ENCODE measurements at places on chromosomes 12 and 14.

DNA sequence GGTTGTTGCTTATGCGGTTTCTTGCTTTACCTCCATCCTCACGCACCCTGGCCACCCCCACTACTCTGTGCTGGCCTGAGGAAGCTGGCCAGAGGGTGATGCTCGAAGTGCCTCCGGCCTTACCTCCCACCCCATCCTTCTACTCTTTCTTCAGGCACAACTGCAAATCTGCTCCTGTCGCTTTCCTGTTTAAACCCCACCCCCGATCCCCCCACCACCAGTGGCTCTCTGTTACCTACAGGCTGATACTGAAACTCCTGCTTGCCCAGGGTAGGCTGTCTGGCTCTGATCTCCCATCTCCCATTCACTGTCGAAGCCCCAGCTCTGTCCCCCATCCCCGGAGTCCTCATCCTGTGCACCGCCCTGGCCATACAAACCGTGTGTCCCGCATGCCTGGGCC lies 111.5 kb downstream of the PRMT8 start:
- DNase-seq: no peak

DNA sequence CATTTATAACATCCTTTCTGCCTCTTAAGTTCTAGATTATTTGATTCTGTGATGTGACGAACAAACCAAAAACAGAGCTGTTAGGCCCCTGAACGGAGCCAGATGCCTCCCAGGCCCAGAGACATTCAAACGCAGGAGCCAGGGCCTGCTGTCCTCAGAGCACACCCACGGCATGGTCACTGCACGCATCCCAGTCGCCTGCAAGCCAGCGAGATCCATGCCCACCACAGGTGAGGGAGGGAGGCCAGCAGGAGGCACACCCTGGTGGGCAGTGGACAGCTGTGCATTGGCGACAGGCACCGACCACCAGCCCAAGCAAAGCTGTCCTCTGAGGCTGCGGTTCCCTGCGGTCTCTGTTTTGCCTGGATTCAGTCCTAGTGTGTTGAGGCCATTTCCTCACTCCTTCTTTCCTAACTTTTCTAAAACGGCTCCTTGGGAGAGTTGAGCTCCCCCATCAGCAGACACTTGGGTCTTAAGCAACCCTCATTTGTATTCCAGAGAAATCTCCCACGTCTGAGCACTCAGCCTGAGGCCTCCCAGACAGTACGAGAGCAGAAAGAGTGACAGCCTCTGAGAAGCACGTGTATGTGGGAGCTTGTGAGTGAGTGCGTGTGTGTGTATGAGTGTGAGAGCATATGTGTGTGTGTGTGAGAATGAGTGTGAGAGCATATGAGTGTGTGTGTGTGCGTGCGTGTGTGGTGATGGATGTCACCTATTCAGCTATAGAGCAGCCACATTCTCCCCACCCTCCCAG lies 81.2 kb downstream of the CHGA start:
- DNase-seq: no peak

GRCh38 chr14:59427653-59428580 lies 37.3 kb downstream of the GPR135 start:
- peak; percentile 51 for DNase-seq

DNA sequence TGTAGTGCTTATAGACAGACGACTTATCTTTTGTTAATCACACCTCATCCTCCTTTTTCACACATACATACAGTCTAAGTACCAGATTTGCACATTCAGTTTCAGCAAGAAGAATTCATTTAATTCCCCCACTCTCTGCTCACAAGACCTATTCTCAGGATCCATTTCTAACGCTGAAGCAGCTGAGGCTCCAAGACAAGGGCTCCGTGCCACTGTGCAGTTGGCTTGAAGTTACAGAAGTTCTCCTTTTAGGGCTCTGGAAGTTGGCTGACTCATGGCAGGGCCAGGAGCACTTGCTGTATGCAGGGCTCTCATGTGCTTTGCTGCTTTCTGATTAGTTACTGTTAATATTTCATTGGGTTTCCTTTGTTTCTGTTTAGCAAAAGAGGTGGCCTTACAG lies 1566.9 kb upstream of the TMEM132C start:
- no peak for DNase-seq

DNA sequence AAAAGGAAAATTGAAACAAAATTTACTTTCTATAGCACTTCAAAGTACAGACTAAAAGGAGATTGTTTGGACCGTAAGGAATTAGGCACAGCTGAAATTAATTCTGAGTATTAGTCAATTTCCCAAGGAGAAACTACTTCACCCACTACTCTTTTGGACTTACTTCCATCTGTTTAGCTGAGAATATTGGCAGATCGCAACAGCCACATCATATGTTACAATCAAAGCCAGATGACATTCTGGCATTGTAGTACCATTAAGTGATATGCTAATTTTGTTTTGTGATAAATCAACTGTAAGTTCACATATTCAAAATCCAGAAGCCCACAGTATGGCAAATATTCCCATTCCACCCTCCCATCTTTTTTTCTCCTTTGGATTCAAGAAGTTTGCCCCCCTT lies 47.1 kb upstream of the ANKS1B start:
- DNase-seq: no peak

DNA sequence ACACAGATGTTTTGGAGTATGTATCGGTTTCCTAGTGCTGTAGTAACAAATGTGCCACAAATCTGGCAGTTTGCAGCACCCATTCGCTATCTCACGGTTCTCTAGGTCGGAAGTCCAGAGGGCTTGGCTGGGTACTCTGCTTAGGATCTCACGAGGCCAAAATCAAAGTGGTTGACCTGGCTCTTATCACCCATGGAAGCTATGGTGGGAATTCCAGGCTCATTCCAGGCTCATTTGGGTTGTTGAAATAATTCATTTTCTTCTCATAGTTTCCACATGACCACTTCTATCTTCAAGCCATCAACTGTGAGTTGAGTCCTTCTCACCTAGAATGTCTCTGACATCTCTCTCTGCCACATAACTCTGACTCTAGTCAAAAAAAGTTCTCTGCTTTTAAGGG lies 431.0 kb upstream of the TMPO start:
- no peak for DNase-seq

GRCh38 chr14:68476212-68477109 lies 316.4 kb downstream of the ZFP36L1 start:
- DNase-seq: peak; percentile 92

DNA sequence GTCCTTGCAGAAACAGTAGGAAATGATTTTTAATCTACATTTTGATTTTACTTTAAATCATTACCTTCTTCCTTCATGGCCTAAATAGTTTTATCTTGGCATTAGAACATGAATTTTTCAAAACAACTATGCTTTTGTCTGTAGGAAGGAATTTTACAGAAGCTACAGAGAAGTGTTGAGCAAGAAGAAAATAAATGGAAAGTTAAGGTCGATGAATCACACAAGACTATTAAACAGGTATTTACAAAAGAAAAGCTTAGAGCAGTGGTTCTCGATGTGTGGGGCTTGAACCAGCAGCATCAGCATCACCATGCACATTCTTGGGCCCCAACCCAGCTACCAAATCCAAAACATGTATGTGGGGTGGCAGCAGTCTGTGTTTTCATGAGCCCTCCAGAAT lies 91.6 kb downstream of the KTN1 start:
- no peak for DNase-seq

GRCh38 chr12:60853407-60853806 lies 1257.6 kb downstream of the SLC16A7 start:
- DNase-seq: no peak

GRCh38 chr14:67618617-67619063 lies 1.1 kb upstream of the ARG2 start:
- DNase-seq: peak; percentile 75

GRCh38 chr14:81946834-81947798 lies 413.5 kb upstream of the SEL1L start:
- no peak for DNase-seq

- DNase-seq: no peak
These were observed 101.5 kb downstream of the HELB start for GRCh38 chr12:66403746-66404145.

- DNase-seq: no peak
These were observed 76.5 kb downstream of the WNK1 start for GRCh38 chr12:828726-829395.

DNA sequence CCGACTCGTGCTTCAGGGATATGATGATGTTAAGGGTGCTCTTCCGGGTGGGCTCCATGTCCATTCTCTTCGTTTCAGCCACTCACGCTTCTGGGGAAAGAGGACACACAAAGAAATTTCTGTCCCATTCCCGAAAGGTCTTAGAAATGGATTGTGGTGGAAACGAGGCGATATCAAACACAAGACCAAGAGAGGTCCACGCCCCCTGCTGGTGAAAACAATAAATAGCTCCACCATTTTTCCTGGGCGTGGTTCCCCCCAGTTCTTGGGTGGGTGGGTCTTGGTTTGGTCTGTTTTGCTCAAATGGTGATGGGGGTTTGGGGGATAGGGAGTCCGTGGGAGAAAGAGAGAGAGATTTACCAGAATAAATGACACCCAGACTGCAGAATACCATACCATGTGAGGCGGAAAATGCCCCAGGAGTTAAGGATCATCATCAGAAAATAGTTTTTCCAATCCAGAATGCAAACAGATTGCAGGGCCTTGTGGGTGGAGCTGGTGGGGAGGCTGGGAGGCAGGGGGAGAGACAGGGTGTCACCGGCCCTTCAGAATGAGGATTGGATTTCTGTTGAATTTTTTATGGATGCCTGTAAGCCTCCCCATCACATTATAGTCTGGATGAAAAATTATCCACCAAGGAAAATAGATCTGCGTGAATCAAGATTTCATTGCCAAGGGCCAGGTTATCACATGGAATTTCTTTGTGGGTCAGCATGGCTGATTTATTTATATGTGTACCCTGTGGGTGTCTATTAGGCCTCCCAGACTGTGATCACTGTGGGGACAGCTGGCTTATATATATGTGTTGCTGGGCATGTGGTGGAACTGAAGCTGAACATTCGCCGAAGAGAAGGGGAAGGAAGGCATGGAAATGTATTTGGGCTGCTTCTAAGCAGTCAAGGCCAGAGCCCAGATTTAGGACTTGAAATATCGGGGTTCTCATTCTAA lies 55.8 kb downstream of the SRRM4 start:
- peak; percentile 35 for DNase-seq

DNA sequence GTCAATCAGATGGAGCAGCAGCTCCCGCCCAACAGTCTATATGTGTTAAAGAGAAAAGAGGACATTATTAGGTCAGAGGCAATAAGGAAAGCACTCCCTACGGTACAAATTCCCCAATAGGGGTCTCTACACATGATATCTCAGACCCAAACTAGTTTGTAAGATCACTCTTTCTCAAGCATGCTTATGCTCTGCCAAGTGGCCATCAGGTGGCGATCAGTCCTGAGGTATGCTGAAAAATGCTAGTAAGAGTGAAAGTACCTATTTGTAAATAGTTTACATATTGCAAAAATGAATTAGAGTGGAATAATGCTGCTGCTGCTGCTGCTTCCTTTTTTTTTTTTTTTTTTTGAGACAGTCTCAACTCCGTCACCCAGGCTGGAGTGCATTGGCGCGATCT lies 61.0 kb downstream of the CPM start:
- peak; percentile 38 for DNase-seq

- DNase-seq: peak; percentile 57
These were observed 52.4 kb downstream of the PHLDA1 start for GRCh38 chr12:75979181-75979580.

DNA sequence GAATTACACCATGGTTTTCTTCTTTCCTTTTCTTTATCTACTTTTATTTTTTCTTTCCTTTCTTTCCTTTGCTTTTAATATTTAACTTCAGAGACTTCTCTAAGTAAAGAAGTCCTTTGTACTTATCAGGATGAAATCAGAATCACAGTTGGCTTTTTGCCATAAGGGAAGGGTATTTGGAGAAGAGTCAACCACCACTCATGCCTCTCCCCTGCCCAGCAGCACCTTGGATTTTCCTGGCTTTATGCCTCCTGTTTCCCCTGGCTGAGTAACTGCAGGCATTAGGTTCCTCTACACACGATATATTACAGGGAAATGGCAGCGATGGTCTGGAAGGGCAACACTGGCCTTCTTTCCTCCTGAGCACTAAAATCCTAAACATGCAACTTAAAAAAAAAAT lies 266.4 kb upstream of the CAND1 start:
- no peak for DNase-seq

GRCh38 chr12:130043685-130044406 lies 118.4 kb upstream of the FZD10 start:
- no peak for DNase-seq

- DNase-seq: no peak
These were observed 80.0 kb upstream of the PTPRQ start for GRCh38 chr12:80364056-80364455.

DNA sequence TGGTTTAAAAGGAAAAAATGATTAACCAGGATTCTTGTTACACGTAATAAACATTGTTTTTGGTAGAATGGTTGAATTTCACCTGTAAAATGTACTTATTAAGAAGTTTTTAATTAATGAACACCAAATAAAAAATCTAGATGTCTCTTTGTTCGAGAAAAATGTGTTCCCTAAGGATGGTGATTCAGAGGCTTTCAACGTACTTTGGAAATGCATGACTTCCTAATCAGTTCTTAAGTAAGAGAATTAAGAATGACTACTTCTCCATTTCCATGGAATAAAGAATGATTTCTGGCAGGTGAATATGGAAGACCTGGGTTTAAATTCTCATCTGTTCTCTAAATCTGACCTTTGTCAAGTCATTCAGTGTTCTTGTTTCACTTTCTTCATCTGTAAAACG lies 428.6 kb downstream of the KCNH5 start:
- no peak for DNase-seq

DNA sequence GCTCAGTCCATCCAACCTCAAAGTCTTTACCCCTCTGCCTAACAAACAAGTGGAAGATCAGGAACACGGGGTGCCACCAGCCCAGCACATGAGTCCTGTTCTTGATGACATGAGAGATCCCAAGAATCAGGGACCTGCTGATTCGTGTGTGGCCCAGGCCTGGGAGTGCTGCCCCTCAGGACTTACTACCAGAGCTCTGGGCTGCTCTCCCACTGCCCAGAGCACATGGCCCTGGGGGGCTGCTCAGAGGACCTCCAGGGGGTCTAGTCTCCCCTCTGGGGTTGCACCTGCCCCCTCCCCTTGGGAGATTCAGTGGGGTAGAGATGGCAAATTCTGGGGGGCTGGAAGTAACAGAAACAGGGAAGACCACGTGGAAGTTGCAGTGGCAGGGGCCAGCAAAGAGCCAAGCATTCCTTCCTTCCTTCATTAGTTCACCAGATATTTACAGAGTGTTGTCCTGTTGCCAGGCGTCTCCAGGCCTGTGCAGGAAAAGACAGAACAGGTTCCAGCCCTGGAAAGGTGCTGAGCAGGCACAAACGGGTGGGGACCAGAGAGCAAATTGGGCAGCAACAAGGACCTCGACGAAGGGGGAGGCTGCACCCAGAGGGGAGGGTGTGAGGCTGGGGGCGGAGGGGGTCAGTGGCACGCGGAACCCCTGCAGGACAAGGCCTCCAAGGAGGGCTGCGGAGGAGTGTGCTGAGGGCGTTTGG lies 45.1 kb upstream of the MEG3 start:
- no peak for DNase-seq
